ENCODE measurements at places on chromosomes 12 and 14.

- peaks cover 3% of the 10 kb centered on the region for H3K4me1 ChIP-seq
- H3K4me3 ChIP-seq = no peak overlapping the region
- no peaks in the 10 kb centered on the region for H3K27me3 ChIP-seq
- peaks cover 79% of the 10 kb centered on the region for H3K36me3 ChIP-seq
Measured at GRCh38 chr14:103408491-103409155, 23.4 kb downstream of the MARK3 start.

GRCh38 chr14:85221832-85222231 lies 308.1 kb upstream of the FLRT2 start:
- H3K27me3 ChIP-seq = no peaks in the 10 kb centered on the region
- H3K4me3 ChIP-seq = no peak overlapping the region
- no peaks in the 10 kb centered on the region for H3K36me3 ChIP-seq
- H3K27ac ChIP-seq = no peak overlapping the region

- H3K4me1 ChIP-seq = no peaks in the 10 kb centered on the region
- H3K27me3 ChIP-seq = no peaks in the 10 kb centered on the region
- H3K4me3 ChIP-seq = no peak overlapping the region
- H3K36me3 ChIP-seq = no peaks in the 10 kb centered on the region
Measured at GRCh38 chr14:49478784-49479183, 107.4 kb downstream of the RPS29 start.

GRCh38 chr12:3091038-3091319 lies 13.8 kb downstream of the TSPAN9 start:
- no peak overlapping the region for H3K27ac ChIP-seq
- H3K27me3 ChIP-seq = no peaks in the 10 kb centered on the region
- H3K36me3 ChIP-seq = no peaks in the 10 kb centered on the region
- no peak for DNase-seq
- H3K4me3 ChIP-seq = no peak overlapping the region
- no peaks in the 10 kb centered on the region for H3K4me1 ChIP-seq
